ENCODE measurements at places on chromosomes 5 and 9. TPM values are rescaled to one million over a fixed set of nuclear protein-coding genes. Genes with fewer than 3 reads are reported as not detected.

GRCh38 chr9:2208465-2208864, 193.3 kb downstream of the SMARCA2 start:
- H3K27ac ChIP-seq: no peak overlapping the region
- no peak for DNase-seq
- no peaks in the 10 kb centered on the region for H3K4me1 ChIP-seq
- H3K4me3 ChIP-seq: no peak overlapping the region
- no peaks in the 10 kb centered on the region for H3K36me3 ChIP-seq
- H3K27me3 ChIP-seq: no peaks in the 10 kb centered on the region

DNA sequence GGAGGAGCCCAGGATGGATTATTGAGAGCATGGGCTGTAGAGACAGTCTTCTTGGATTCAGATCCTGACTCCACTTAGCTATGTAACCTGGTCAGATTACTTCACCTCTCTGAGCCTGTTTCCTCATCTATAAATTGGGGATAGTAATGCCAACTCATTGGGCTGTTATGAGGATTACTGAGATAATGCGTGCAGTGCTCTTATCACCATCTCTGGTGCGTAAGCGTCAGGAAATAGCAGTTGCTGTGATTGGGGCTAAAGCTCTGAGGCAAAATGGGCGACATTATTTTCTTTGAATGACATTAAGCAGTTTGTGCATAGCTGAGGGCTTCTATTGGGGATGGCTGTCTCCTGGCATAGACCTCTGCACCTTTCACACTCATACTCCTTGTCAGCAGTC, 995 bp upstream of the MSMP start:
- DNase-seq: no peak
- no peak overlapping the region for H3K27ac ChIP-seq
- H3K27me3 ChIP-seq: no peaks in the 10 kb centered on the region
- H3K4me1 ChIP-seq: peaks cover 13% of the 10 kb centered on the region
- no peak overlapping the region for H3K4me3 ChIP-seq
- H3K36me3 ChIP-seq: peaks cover 54% of the 10 kb centered on the region

GRCh38 chr5:147162740-147163139, 72.1 kb upstream of the STK32A start:
- no peaks in the 10 kb centered on the region for H3K4me1 ChIP-seq
- no peak overlapping the region for H3K4me3 ChIP-seq
- H3K27me3 ChIP-seq: no peaks in the 10 kb centered on the region
- no peaks in the 10 kb centered on the region for H3K36me3 ChIP-seq
- DNase-seq: no peak
- no peak overlapping the region for H3K27ac ChIP-seq

- no peaks in the 10 kb centered on the region for H3K27me3 ChIP-seq
- DNase-seq: no peak
- no peaks in the 10 kb centered on the region for H3K36me3 ChIP-seq
- H3K4me1 ChIP-seq: peaks cover 27% of the 10 kb centered on the region
- no peak overlapping the region for H3K4me3 ChIP-seq
These were observed 40.3 kb upstream of the GNE start for GRCh38 chr9:36298566-36298965.

DNA sequence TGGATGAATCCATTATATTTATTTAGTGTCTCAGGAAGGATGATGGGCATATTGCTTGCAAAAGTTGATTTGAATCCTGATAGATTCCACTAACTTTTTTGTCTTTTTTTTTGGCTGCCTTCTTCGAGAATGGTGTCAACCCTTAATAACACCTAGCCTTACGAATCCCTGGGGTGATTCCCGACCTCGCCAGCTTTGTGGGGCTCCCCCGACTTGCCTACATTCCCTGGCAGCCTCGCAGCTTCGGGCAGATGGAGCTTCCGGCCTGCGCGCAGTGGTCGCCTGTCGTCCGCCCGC, 366 bp upstream of the DOCK8 start:
- H3K27me3 ChIP-seq: no peaks in the 10 kb centered on the region
- no peaks in the 10 kb centered on the region for H3K36me3 ChIP-seq
- H3K4me3 ChIP-seq: peak overlapping the region; percentile 66
- peaks cover 45% of the 10 kb centered on the region for H3K4me1 ChIP-seq

- no peak for DNase-seq
- H3K27me3 ChIP-seq: no peaks in the 10 kb centered on the region
- no peak overlapping the region for H3K27ac ChIP-seq
- peaks cover 13% of the 10 kb centered on the region for H3K4me1 ChIP-seq
- no peaks in the 10 kb centered on the region for H3K36me3 ChIP-seq
- no peak overlapping the region for H3K4me3 ChIP-seq
These were observed 264.7 kb downstream of the ACTL7B start for GRCh38 chr9:108591121-108591520.

DNA sequence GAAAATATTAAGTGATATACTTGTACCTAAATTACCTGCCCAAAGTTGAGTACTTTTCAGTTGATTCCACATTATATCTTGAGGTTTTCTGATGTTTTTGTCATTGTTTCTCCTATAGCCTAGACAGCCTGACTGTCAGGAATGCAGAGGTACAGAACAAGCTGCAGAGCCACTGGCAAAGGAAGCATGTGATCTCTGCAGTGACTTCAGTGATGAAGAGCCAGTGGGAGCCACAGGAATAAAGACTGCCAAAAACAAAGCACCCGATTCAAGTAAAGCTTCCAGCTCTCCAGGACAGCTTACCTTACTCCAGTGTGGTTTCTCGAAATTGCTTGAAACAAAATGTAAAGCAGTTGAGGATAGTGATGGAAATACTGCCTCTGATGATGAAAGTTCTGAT, 96.3 kb downstream of the ERCC6L2 start:
- no peak overlapping the region for H3K4me3 ChIP-seq
- no peak for DNase-seq
- no peaks in the 10 kb centered on the region for H3K4me1 ChIP-seq
- no peaks in the 10 kb centered on the region for H3K36me3 ChIP-seq
- H3K27me3 ChIP-seq: no peaks in the 10 kb centered on the region
- no peak overlapping the region for H3K27ac ChIP-seq

GRCh38 chr5:65967288-65968066, 41.1 kb downstream of the ERBIN start:
- H3K27ac ChIP-seq: no peak overlapping the region
- no peak for DNase-seq
- H3K36me3 ChIP-seq: no peaks in the 10 kb centered on the region
- H3K4me3 ChIP-seq: no peak overlapping the region

- DNase-seq: no peak
- H3K27ac ChIP-seq: no peak overlapping the region
- no peaks in the 10 kb centered on the region for H3K4me1 ChIP-seq
- H3K4me3 ChIP-seq: no peak overlapping the region
These were observed 29.8 kb upstream of the FBP1 start for GRCh38 chr9:94668928-94669729.

- H3K27ac ChIP-seq: no peak overlapping the region
- DNase-seq: no peak
- H3K4me1 ChIP-seq: no peaks in the 10 kb centered on the region
- no peak overlapping the region for H3K4me3 ChIP-seq
- H3K36me3 ChIP-seq: peaks cover 87% of the 10 kb centered on the region
- H3K27me3 ChIP-seq: no peaks in the 10 kb centered on the region
These were observed 12.5 kb downstream of the COMMD10 start for GRCh38 chr5:116097301-116097700.

GRCh38 chr5:144457160-144457559, 286.5 kb downstream of the KCTD16 start:
- H3K36me3 ChIP-seq: no peaks in the 10 kb centered on the region
- no peak overlapping the region for H3K27ac ChIP-seq
- H3K4me1 ChIP-seq: no peaks in the 10 kb centered on the region
- H3K27me3 ChIP-seq: no peaks in the 10 kb centered on the region
- no peak overlapping the region for H3K4me3 ChIP-seq

GRCh38 chr9:23630488-23630887, 195.6 kb downstream of the ELAVL2 start:
- no peaks in the 10 kb centered on the region for H3K4me1 ChIP-seq
- no peak overlapping the region for H3K4me3 ChIP-seq
- no peaks in the 10 kb centered on the region for H3K36me3 ChIP-seq
- no peaks in the 10 kb centered on the region for H3K27me3 ChIP-seq
- no peak for DNase-seq

DNA sequence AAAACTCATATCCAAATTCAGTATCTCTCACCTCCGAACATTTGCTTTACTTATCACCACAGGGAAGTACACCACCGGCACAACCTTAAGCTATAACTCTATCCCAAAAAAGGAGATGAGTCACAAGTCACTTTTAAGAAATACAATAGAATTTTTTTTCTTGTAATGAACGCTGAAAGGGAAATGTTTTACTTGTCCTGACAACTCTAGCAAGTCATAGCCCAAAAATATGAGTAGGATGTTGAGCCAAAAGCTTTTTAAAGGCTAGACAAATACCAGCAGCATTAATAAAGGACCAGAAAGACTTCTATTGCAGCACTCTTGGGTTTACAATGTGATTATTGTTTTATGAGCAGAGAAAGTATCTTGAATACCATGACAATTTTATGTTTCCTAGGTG, 147.3 kb upstream of the FST start:
- no peak overlapping the region for H3K4me3 ChIP-seq
- H3K36me3 ChIP-seq: no peaks in the 10 kb centered on the region
- DNase-seq: no peak
- H3K27ac ChIP-seq: peak overlapping the region; percentile 83

- H3K36me3 ChIP-seq: no peaks in the 10 kb centered on the region
- no peaks in the 10 kb centered on the region for H3K4me1 ChIP-seq
- no peak for DNase-seq
- no peak overlapping the region for H3K27ac ChIP-seq
- H3K4me3 ChIP-seq: no peak overlapping the region
These were observed 70.5 kb upstream of the ERBIN start for GRCh38 chr5:65855766-65856315.

DNA sequence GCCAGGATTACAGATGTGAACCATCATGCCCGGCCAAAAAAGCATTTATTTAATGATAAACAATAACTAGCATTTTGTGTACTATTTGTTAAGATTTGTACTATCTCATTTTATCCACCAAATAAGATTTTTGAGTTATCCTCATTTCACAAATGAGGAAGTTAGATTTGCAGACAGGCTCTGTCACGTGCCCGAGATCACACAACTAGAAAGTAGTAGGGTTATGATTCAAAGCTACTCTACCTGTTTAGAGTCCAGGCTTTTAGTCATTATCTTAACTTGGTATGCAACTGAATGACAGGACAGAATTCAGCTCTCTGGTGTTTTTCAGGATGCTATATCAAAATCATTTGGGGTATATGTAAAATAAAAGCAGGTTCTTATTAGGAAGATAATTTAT, 20.5 kb downstream of the RANBP17 start:
- no peak overlapping the region for H3K27ac ChIP-seq
- H3K36me3 ChIP-seq: no peaks in the 10 kb centered on the region
- H3K4me1 ChIP-seq: no peaks in the 10 kb centered on the region
- H3K27me3 ChIP-seq: no peaks in the 10 kb centered on the region

- H3K27me3 ChIP-seq: no peaks in the 10 kb centered on the region
- H3K4me1 ChIP-seq: no peaks in the 10 kb centered on the region
- H3K27ac ChIP-seq: no peak overlapping the region
- DNase-seq: no peak
- H3K36me3 ChIP-seq: no peaks in the 10 kb centered on the region
- no peak overlapping the region for H3K4me3 ChIP-seq
These were observed 250.8 kb downstream of the MAT2B start for GRCh38 chr5:163756170-163756569.

DNA sequence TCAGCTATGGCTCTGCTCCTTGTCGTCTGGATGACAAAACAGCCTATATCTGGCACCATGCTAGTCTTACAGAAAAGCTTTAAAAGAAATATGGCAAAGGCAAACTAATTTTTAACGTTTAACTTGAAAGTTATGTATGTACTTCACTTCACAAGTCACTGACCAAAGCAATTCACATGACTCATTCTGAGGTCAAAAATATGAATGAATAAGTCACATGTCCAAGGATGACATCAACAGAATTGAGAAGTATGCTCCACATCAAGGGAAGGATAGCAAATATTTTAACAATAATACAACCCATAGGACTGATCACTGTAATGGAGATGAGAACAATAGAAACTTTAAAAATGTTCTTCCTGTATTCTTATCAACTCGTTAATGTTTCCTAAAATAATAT, 1072.6 kb upstream of the NUDT12 start:
- H3K36me3 ChIP-seq: no peaks in the 10 kb centered on the region
- no peak overlapping the region for H3K4me3 ChIP-seq
- DNase-seq: no peak
- H3K27ac ChIP-seq: no peak overlapping the region
- H3K4me1 ChIP-seq: no peaks in the 10 kb centered on the region

GRCh38 chr5:134000696-134001453, 3.9 kb downstream of the VDAC1 start:
- H3K27me3 ChIP-seq: no peaks in the 10 kb centered on the region
- peaks cover 54% of the 10 kb centered on the region for H3K4me1 ChIP-seq
- no peak overlapping the region for H3K27ac ChIP-seq
- H3K4me3 ChIP-seq: no peak overlapping the region
- no peak for DNase-seq
- peaks cover 24% of the 10 kb centered on the region for H3K36me3 ChIP-seq

- H3K27me3 ChIP-seq: no peaks in the 10 kb centered on the region
- H3K4me1 ChIP-seq: no peaks in the 10 kb centered on the region
- DNase-seq: no peak
- H3K4me3 ChIP-seq: no peak overlapping the region
These were observed 50.2 kb downstream of the SLC1A1 start for GRCh38 chr9:4540425-4540824.

- H3K4me1 ChIP-seq: no peaks in the 10 kb centered on the region
- no peaks in the 10 kb centered on the region for H3K27me3 ChIP-seq
- no peak overlapping the region for H3K27ac ChIP-seq
These were observed 499.5 kb upstream of the KLF4 start for GRCh38 chr9:107989099-107989498.

DNA sequence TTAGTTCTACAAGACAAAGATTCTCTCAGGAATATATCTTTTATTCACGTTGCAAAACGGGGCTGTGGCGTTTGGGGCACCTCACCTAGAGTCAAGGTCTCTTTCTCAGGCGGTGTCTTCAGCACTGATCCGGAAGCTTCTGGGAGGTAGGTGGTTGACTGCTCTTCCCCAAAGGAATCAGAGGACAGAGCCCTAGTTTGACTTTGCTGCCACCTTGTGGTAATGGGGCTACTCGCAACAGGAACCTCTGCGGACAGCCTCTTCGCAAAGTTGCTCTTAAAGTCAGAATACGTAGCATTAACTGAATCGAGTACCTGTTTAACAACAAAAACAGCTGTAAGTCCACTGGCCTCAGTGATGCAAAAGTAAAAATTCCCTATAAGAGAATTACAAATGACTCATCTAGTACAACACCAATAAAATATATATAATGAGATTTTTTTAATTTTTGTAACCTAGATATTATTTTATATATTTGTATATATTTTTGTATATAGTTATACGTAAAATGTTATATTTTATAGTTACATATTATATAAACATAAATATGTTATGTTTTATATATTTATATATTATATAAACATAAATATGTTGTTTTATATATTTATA, 13.3 kb upstream of the GPX8 start:
- H3K36me3 ChIP-seq: no peaks in the 10 kb centered on the region
- no peak for DNase-seq
- H3K27ac ChIP-seq: no peak overlapping the region
- no peak overlapping the region for H3K4me3 ChIP-seq

The C5orf63 gene
- 4.0 TPM for total RNA-seq

The TAF11L10 gene
- total RNA-seq: not detected

The TCF7 gene
- 1.9 TPM for total RNA-seq

The FOXD4L3 gene
- not detected for total RNA-seq

The PTPRD gene
- total RNA-seq: 16.3 TPM

The PCDHGB4 gene
- total RNA-seq: 1.2 TPM

The SV2C gene
- total RNA-seq: 0.26 TPM

The STPG3 gene
- total RNA-seq: not detected

The DMRTA1 gene
- total RNA-seq: 3.4 TPM

The ORM1 gene
- not detected for total RNA-seq

The ASS1 gene
- total RNA-seq: 61.4 TPM

The OR13C2 gene
- total RNA-seq: not detected

The IARS1 gene
- 136 TPM for total RNA-seq

The STKLD1 gene
- 0.38 TPM for total RNA-seq

The AIF1L gene
- 71.6 TPM for total RNA-seq

The ZSWIM6 gene
- total RNA-seq: 10.2 TPM

Data from esophagus squamous epithelium (tissue), 5 donors.